Stimulated activated CD8-positive, alpha-beta memory T cell treated with anti-CD3 and anti-CD28 coated beads, Interleukin-7, amount 100 ng/mL, for 1 hour (primary cell): ENCODE measurements at places on chromosomes 11 and 22.

DNA sequence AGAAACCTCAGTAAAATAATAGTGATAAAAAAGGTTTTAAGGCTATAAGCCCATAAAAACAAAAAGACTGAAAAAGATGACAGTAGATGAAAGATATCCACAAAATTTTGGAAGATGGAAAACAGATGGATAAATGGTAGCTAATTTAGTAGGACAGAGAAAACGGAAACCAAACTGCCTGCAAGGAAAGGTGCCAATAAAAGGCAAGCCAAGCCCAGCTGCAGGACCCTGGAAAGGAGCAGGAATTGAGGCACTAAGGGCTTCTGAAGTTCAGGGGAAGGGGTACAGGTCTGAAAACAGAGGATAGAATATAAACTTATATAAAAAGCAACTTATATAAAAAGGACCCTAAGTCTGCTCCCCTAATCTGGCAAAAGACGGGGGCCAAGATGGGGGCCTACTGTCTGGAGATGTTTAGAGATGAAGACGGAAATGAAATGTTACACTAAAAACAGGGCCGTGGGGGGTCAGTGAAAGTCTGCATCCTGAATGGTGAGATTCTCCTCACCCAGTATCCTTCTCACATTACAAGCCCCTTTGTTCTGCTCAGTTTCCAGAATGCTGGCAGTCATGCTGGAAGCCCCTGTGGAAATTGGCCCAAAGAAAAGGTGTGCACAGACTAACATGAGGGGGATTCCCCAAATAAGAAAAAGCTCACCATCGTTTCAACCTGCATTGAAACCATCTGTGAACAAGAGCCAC lies 269.3 kb upstream of the PITPNB start:
- DNase-seq = no peak

DNA sequence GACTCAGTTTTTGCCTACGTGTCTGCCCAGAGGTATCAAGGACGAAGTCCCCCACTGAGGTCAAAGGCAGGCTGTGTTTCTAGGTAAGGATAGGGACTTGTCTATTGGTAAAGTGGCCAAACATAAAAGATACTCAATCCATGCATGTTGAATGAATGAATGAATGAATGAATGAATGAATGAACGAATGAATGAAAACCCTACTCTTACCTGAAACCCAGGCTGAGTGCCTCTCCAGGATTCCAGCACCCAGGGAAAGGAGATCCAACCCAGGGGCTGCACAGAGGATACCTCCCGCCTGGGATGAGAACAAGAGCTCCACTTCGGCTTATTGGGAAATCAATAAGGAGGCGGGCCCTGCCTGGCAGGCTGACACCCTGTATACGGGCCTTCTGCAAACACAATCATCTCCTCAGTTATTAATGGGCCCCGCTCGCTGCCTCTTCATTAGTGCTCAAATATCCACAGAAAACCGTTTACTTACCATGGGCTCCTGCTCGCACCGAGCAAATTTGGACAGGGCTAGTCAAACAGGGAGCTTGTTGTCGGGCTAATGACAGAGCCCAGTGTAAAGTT lies 177.4 kb downstream of the BUD13 start:
- no peak for DNase-seq

DNA sequence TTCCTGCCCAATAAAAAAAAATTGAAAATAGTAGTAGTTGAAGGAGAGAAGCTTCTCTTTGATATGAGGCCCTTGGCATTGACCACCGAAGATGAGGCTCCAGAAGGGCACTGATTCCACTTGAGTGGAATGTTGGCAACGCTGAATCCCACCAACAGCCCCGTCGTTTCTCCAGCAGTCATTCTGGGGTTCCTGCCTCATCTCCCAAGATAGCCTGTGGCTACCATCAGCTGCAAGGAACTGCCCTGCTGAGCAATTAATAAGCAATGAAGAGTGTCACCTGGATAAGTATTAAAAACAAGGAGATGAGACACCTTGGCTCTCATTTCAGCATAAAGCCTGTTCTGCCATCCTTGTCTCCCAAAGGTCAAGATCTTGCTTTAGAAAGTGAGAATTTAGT lies 144.1 kb downstream of the CSNK2A3 start:
- DNase-seq = no peak

DNA sequence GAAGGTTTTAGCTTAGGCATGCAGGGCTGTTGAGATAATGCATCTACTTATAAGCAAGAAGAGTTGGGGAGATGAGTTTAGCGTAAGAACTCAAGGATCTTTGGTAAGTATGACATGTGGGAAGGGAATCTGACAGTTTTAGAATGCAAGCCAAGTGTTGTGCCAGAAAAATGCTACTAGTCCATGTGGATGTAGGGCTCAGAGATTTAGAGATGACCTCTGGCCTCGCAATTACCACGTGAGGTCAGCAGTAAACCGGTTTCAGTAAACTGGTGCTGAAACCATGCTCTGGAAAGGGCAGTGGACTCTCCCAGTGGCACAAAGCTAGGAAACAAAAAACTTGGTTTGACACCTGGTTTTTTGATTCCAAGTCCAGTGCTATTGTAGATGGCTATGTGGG lies 18.9 kb downstream of the MRPL16 start:
- DNase-seq = no peak

DNA sequence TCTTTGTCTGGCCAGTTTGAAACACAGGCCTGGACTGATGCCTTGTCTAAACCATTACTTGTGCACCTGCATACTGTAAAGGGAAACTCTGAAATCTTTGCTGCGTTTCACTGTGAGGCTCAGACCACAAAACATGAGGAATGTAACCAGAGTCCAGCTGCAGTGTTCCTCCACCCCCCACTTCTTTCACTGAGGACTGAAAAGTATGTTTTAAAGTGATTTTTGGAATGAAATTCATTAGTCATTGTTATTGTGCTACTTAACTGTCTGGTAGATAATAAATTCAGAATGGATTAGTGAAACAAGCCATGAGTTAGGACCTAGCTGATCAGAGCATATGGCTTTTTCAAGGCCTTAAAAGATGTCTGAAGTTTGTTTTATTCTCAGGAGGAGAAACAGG lies 181.2 kb downstream of the WNT11 start:
- DNase-seq = no peak

GRCh38 chr22:27032091-27032761 lies 374.8 kb downstream of the MIAT start:
- no peak for DNase-seq

DNA sequence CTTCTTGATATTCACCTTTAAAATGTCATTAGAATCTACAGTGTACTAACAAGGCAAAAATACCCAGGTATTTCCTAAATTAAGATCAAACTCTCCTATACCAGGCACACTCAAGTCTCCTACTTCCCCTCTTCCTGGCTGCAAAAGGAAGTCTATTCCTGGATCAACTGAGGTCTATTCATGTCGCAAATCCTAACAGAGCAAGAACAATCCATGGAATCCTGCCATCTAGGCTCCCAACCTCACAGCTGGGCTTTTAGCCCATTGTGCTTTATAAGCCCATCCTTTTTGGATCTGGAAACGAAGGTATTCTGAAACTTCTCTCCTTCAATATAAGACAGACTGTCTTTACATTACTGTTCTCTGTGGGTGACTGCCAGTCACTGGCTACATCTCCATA lies 161.8 kb downstream of the SOX6 start:
- DNase-seq = no peak

DNA sequence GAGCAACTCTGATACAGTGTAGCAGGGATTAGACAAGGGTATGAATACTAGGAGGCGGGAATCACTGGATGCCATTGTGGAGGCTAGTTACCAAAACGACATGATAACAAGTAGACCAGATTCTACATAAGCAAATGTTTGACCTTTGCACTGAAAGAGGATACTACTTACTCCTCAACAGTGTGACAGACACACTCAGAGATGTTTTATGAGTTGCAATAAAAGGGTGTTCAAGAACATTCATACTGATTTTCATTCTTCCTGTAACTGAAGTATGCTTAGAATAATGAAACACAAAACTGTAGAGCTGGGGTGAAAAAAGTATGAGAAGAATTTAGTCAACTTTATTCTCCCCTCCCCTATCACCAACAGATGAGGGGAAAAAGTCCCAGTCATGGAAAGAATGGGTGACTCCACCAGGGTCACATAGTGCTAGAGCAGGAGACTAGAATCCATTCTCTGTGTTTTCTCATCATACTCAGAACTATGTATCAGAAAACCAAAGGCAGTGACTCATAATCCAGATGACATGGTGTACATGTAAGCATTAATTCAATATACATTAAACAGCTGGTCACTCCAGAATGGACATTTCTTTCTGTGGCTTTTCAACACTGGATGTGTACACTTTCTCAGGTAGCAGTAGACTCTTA lies 32.8 kb downstream of the ARHGAP20 start:
- DNase-seq = no peak

DNA sequence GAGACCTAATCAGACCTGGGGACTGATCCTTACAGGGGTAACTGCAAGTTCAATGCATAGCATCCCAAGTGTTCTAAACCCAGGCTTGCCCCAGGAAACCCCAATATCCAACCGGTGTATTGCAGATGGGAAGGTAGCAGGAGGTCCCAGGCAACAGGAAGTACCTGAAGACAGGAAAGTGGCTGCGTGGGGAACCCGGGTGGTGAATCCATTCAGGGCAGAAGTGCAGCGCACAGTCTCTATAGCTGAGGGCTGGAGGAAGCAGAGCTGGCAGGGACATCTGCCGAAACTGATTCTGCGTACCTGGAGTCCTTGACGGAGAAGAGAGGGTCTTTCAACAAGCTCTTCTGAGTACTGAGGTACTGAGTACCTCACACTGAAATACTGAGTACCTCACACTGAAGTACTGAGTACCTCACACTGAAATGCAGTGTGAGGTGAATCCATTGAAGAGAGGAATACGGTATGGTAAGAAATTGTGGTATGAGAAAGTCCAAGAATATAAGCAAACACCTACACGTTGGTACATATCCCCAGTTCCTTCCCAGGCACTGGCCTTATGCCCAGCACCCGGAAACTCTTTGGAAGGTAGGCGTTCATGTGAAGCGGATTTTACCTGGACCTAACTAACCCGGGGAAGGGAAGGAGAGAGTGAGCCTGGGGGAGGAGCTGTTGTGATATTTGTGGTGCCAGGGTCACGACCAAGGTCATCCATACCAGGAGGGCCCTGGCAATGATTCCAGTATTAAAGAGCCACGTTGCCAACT lies 20.1 kb downstream of the SCN4B start:
- DNase-seq = no peak

- no peak for DNase-seq
These were observed 107.1 kb upstream of the DDI1 start for GRCh38 chr11:103929170-103929903.

DNA sequence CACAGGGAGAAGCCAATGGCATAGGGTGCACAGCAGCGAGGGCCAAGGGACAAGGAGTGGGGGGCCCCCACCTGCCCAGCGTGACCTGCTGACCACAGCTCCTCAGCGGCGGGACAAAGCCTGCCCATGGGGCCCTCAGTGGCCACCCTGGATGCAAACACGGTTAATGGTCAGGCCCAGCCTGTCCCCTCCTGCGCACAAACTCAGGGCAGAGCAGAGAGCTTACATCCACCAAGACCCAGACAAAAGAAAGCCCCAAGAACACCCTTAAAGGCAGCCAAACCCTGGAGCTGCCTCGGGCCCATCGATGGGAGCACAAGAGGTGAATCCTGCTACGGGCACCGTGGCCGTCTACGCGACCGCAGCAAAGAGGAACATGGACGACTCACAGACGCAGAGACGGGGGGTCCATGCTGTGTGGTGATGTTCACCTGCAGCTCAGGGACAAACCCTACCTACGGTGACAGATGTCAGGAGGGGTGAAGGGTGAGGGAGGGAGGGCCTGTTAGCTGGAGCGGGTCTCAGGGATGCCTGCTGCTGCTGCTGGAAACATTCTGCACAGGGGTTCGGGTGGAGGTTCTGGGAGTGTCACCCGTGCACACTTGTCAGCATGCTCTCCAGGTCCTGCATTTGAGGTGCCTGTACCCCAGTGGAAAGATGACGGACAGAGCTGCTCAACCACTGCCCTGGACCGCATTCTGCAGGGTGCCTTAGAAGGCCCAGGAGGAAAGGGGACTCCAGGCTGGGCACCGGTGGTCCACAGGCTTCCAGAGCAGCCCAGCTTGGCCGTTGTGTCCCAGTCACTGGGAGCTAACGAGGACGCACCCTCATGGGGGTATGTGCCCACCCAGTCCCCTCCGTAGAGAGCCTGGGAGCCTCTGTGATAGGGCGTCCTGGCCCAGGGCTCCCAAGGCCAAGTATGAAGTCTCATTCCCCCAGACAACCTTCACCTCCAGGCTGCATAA lies 11.6 kb downstream of the ASCL2 start:
- no peak for DNase-seq

DNA sequence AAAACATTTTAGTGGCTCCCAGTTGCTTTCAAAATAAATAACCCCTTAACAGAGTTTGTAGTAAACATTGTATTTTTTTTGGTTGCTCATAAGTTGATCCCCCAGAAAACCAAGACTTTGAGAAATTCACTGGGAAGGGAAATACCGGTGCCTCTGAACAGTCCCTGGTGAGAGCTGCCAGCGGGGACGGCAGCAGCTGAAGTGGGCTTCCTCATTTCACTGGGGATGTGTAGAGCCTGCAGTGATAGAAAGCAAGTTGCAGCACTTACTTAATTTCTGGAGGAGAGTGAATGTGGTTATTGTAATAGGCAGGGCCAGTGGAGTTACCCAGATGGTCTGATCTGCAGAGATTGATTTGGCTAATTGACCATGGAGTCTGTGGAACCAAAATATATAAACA lies 18.6 kb upstream of the MCHR1 start:
- DNase-seq = no peak

- no peak for DNase-seq
These were observed 3.9 kb upstream of the SLC22A8 start for GRCh38 chr11:63019506-63019905.

GRCh38 chr11:44728491-44728910 lies 1.7 kb downstream of the TSPAN18 start:
- no peak for DNase-seq

- DNase-seq = no peak
These were observed 335.6 kb upstream of the LRRC4C start for GRCh38 chr11:41795004-41795403.

DNA sequence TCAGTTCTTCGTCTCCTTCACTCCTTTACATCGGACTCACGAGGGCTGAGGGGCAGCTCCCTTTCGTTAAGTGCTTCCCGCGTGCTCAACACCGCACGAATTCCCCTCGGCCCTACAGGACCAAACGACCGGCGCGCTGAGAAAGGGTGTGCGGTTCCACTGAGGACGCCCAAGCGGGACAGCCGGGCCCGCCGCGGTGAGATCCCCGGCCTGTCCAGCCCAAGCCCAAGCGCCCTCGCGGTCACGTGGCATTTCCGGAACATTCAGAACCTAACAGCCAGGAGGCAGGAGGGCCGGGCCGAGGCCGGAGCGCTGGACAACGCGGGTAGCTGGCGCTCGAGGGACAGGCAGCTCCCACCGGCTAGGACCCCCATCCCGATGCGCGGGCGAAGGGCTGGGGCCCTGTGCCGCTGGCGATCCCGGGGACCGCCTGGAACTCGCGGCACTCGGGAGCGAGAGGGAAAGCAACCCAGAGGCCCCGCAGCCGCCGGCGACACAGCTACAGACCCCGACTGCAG lies 737 bp upstream of the STIP1 start:
- DNase-seq = no peak

DNA sequence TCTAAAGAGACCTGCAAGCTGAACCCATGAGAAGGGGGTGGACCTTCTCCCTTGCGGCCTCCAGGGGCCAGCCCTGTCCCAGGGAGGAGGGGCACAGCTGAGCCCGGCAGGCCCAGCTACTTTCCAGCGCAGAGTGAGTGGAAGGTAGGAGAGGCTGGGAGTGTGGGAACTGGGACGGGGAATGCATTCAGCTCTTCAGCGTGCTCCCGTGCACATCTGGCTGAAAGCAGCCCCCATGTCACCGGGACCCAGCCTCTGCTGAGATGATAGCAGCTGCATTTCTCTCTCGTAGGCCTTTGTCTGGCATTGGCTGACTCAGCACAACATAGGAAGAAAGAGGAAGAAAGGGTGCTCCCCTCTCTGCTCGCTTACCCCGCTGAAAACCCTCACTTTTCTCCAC lies 951.5 kb downstream of the TBC1D22A start:
- no peak for DNase-seq
